ENCODE measurements at places on chromosomes 13 and 19.

DNA sequence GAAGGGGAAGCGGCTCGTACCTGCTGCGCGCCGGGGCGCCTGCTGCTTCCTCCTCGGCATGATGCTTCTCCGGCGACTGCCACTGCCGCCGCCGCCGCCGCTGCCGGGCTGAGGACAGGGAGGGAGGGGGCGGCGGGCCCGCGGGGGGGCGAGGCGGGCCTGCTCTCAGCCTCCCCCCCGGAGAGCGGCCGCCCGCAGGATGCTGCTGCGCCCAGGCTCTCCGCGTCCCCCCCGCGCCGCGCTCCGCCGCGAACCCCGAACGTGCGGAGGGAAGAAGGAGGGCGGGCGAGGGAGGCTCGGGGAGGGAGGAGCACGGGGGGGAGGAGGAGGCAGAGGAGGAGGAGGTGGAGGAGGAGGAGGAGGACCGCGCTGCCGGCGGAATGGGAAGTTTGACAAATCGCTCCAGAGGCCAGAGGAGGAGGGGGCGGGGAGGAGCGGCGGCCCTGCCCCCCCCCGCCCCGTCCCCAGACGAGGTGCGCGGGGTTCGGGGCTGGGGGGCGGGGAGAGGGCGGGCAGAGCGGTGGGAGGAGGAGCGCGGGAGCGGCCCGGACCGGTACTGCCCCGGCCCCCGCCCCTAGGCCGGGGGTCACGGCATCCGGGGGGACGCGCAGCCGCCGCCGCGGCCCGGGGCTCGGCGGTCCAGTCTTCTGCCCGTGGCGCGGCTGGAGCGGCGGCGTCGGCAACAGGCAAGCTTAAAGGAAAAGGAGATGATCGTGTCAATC lies at the start of gene TSHZ3:
TSHZ3 (minus strand) TSS at position 277 of the 722 bp plus-strand sequence; CDS start at position 60, 217 bp downstream.
- no peak for DNase-seq

GRCh38 chr19:39131255-39131755 lies 5.7 kb downstream of the PAK4 start:
- DNase-seq: no peak

GRCh38 chr19:2064788-2065524 lies 13.9 kb upstream of the MKNK2 start:
- no peak for DNase-seq

- DNase-seq: no peak
These were observed 7.1 kb downstream of the ARID3A start for GRCh38 chr19:932648-933552.

DNA sequence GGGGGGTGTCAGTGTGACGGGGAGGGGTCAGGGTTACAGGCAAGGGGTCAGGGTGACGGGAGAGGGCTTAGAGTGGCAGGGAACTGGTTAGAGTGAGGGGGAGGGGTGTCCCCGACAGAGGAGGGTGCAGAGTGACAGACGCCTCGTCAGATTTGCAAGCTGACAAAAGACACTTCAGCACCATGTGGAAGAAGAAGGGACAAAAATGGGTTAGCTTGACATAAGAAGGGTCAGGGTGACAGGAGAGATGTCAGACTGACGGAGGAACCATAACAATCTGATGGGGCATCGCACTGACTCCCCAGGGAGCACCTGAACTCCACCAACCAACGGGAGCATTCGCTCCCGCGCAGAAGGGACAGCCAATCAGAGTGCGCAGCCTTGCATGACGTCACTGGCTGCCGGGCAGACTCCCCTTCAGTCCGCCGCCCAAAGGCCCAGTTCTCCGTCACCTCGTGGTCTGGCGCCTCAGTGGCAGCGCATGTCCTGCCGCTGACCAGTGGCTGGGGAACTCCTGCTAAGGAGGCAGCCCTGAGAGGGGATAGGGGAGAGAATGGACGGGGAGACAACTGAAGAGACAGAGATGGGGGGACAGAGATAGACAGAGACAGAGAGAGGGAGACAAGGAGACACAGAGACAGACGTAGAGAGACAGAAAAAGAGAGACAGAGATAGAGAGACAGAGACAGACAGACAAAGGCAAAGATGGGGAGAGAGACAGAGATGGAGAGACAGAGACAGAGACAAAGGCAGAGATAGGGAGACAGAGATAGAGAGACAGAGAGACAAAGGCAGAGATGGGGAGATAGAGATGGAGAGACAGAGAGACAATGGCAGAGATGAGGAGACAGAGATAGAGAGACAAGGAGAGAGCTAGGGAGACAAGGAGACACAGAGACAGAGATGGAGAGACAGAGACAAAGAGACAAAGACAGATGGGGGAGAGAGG lies 30.2 kb downstream of the C19orf81 start:
- peak; percentile 64 for DNase-seq

DNA sequence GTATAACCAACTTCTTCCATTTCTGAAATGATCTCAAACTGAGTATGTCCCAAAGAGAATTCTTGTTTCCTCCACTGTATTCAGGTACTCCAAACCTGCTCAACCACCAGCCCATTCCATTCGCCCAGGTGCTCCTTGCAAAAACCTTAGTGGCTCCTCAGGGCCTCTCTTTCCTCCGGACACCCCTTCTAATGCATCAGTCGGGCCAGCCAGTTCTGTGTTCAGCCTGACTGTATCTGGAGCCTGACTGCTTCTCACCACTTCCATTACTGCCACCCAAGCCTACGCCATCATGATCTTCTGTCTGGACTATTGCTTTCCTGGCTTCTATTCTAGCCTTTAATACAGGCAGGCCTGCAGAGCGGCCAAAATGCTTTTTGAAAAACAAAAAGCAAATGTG lies 1.5 kb downstream of the PHF11 start:
- DNase-seq: no peak

DNA sequence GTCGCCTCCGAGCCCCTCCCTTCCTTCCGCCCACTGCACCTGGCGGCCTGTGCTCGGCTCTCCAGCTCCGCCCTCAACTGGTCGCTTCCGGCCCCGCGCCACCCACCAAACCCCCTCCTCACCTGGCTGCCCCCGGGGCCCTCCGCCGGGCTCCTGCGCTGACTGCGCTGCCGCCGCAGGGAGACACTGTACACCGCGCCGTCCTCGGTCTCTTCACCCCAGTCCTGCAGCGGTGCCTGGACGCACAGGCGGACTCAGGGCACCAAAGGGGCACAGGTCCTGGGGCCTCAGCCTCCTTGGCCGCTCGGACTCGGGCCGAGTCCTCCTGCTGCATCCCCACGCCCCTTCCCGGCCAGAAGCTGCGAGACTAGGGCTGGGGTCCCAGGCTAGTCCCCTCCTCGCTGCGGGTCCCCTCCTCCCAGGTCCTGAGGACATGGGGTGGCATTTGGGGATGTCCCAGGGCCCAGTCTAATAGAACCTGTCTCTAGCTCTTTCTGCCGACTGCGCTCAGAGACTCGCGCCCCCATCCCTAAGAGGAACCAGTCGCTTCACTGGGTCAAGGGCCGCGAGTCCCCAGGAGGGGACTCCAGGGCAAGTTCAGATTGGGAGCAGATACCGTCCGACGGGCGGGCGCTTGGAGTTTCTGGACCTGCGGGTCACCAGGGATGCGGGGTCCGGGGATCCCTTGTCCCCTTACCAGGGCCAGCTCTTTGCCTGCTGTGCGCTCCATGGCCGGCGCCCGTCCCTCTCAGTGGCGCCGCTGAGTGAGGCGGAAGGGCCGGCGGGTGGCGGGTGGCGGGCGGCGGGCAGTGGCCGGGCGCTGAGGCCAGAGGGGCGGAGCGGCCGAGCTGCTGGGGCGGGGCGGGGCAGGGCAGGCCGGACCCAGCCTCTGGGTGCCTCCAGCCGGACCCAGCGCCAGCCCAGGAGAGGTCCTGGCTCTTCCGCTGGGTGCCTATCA lies at the start of gene RGL3:
RGL3 (minus strand) TSS at position 766 of the 958 bp plus-strand sequence; CDS start at position 730, 36 bp downstream.
- no peak for DNase-seq

- no peak for DNase-seq
These were observed 29.7 kb upstream of the MIER2 start for GRCh38 chr19:374183-374885.

DNA sequence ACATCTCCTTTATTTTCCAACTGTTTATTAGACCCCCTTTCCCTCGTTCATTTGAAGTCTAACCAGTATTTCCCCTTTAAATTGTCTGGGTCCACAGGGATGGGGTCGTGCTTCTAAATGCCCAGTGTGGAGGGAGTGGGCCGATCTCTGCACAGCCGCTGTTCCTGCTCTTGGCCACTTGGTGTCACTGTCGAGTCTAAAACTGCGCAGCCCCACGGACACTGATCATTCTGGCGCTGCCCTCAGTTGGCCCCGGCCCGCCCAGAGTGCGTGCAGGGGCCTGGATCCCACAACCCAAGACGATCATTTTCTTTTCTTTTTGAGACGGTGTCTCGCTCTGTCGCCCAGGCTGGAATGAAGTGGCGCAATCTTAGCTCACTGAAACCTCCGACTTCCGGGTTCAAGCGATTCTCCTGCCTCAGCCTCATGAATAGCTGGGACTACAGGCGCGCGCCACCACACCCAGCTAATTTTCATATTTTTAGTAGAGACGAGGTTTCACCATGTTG lies 12.0 kb downstream of the WDR88 start:
- no peak for DNase-seq

- DNase-seq: no peak
These were observed 47.8 kb upstream of the KPNA3 start for GRCh38 chr13:49840266-49840665.

DNA sequence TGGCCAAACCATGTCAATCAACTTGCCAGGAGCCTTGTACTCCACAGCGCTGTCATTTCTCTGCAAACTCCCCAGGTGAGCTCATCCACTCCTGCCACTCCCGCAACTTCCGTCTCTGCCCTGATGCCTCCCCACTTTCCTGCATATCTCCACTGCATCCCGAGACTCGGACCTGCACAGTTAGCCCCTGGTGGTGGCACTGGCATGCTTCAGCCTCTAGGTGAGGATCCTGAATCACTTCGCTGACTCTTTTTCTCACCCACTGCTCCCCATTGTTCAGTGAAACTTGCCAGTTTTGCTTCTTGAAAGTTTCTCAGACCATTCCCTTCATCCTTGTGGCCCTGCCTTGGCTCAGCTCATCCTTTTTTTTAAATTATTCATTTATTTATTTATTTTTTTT lies 3.4 kb upstream of the CTU1 start:
- no peak for DNase-seq

- DNase-seq: no peak
These were observed 71.7 kb upstream of the WASF3 start for GRCh38 chr13:26485786-26486185.

- DNase-seq: no peak
These were observed 654 bp downstream of the CEP89 start for GRCh38 chr19:32971012-32971595.

DNA sequence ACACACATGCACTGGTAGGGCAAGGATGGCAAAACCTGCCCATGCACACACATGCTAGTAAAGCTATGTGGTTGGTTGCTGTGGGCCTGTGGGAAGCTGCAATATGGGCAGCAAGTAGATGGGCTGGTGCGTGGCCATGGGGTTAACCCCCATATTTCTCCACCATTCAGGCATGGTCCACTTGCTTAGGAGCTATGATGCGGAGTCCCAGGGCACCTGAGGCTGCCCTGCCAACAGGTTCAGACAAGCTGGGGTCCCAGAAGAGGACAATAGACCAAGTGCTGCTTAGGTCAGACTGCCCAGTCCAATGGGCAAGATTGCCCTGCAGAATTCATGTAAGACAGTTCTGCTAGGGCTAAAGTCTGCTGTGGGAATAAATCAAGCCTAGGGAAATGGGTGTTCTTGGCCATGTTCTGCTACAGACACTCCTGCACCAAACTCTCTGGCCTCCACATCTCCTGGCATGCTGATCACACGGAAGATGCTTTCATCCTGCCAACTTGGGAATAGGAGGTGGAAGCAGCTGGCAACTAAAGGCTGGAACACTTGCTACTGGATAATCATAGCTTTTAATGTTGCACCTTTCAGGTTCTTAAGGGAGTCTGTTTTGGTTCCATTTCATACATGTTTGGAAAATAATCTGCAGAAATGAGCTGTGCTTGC lies 646.3 kb upstream of the SLITRK1 start:
- DNase-seq: no peak

DNA sequence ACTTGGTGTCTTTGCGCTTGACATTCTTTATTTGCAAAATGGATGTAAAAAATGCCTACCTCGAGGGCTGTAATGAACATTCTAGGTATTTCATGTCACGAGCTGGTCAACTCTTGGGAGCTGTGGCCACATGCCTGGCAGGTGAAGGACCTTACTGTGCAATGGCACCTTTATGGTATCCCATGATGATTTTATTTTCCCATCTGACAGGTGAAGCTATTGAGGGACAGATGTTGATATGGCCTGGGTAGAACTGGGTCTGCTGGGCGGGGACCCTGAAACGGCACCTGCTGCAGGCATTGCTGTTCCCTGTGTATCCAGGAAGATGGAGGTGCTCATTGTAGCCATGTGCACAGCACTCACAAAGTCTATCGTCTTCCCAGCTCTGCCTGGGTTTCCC lies 332.2 kb downstream of the TEX29 start:
- DNase-seq: no peak

- DNase-seq: no peak
These were observed 122.7 kb downstream of the TBC1D4 start for GRCh38 chr13:75359266-75359665.

DNA sequence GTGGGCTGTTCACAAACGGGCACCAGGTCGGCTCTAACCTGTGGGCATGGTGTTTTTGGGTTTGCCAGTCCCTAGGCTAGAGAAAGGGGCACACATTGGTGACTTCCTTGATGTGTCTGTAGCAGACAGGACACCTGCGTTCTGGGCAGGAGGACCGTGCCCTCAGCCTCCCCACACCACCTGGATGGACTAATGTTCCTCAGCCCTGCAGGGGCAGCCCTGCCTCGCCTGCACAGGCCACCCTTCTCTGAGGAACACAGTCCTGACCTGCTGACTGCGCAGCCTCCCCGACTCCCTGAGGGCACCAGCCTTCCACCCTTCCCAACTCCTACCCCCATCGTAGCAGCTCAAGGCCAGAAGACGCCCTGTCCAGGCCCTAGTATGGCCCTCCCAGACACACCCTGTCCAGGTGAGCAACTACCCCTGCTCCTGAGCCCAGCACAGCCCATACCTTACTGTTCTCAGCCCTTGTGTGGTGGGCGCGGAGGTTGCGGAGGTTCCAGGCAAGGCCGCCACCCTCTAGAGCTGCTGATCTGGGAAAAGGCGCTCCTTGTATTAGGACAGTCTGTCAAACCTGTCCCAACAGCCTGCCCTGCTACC lies 55.7 kb downstream of the GGACT start:
- DNase-seq: no peak

DNA sequence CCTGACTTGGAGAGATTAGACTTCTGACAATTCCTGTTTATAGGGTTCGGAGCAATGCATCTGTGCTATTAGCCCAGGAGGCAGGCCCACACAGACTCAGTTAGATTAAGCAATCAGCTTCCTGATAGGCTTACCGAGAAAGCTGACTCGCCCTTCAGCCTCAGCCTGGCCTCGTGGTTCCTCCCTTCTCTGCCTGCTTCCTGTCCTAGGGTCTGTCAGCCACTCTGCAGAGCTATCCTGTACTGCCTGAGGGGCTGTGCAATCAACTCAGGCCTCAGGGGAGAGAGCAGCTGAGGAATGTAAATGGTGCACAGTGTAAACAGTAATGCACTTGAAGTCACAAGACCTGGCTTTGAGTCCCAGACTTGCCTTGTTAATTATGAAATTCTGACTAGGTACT lies 30.7 kb downstream of the HTR2A start:
- no peak for DNase-seq

All from stimulated activated CD8-positive, alpha-beta memory T cell treated with anti-CD3 and anti-CD28 coated beads, Interleukin-4, amount 100 ng/mL, for 24 hours (primary cell).